Fibroblast of lung (primary cell): ENCODE measurements at places on chromosomes 2 and 18. TPM values are rescaled to one million over a fixed set of nuclear protein-coding genes. Genes with fewer than 3 reads are reported as not detected.

L3MBTL4 gene
- total RNA-seq, result 0.33 and 1.3 TPM in 2 replicates

PFN4 gene
- total RNA-seq, result 0.66 and 1.5 TPM in 2 replicates

CROCC2 gene
- 0.33 and 0.51 TPM in 2 replicates for total RNA-seq

TFCP2L1 gene
- total RNA-seq, result not detected in 2 replicates

LYG2 gene
- total RNA-seq, result not detected in 2 replicates

LRATD1 gene
- total RNA-seq, result 0.51 and 0.99 TPM in 2 replicates

SLC40A1 gene
- 91.9 and 97.4 TPM in 2 replicates for total RNA-seq

CCDC148 gene
- 1.0 and 1.2 TPM in 2 replicates for total RNA-seq

GREB1 gene
- total RNA-seq, result 0.51 and 2.0 TPM in 2 replicates

VPS4B gene
- total RNA-seq, result 48.0 and 52.0 TPM in 2 replicates

MRO gene
- under 0.01 TPM in 2 replicates for total RNA-seq

UGT1A4 gene
- not detected in 2 replicates for total RNA-seq

RGPD3 gene
- total RNA-seq, result 0.17 and 0.26 TPM in 2 replicates

CYP26B1 gene
- total RNA-seq, result 0.17 and 0.51 TPM in 2 replicates

MC4R gene
- total RNA-seq, result not detected in 2 replicates

KCNJ13 gene
- not detected in 2 replicates for total RNA-seq

RAB27B gene
- 0.77 and 0.99 TPM in 2 replicates for total RNA-seq

LCT gene
- total RNA-seq, result under 0.01 TPM in 2 replicates

CYTIP gene
- not detected in 2 replicates for total RNA-seq

SFXN5 gene
- 10.0 and 13.9 TPM in 2 replicates for total RNA-seq

CBLN2 gene
- total RNA-seq, result not detected in 2 replicates

CYP27C1 gene
- not detected in 2 replicates for total RNA-seq

THOC1 gene
- 33.9 and 35.2 TPM in 2 replicates for total RNA-seq

PCARE gene
- under 0.01 TPM in 1 of 2 replicates, not detected in the other for total RNA-seq

CDCA7 gene
- 1.3 and 1.5 TPM in 2 replicates for total RNA-seq

PRKD3 gene
- 51.4 and 67.7 TPM in 2 replicates for total RNA-seq

LOXHD1 gene
- not detected in 2 replicates for total RNA-seq

ZSWIM2 gene
- under 0.01 TPM in 1 of 2 replicates, not detected in the other for total RNA-seq

HMSD gene
- total RNA-seq, result 0.83 TPM in 1 of 2 replicates, not detected in the other

SAG gene
- total RNA-seq, result not detected in 2 replicates

DLX1 gene
- not detected in 2 replicates for total RNA-seq
